SIG-M5 (cell line): ENCODE measurements at places on chromosomes 7 and 10.

GRCh38 chr10:110446954-110447608 is 50.6 kb upstream of the DUSP5 start:
- DNase-seq = no peak

DNA sequence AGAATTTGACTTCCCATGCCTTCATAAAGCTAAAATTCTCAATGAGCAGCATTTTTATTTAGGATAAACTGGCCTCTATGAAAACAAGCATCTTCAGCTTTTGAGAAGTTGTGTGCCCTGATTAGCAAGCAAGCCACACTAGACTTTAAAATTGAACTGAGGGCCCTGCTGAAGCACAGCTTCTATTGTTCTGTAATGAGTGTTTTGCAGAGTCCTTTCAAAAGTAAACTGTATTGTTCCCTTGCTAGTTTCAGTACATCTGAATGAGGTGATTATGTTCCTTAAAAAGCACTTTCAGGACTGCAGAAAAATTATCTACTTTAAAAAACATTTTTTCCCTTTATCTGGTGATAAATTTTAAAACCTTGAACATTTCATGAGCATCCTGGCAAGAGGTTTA is 113.3 kb upstream of the PRPS1L1 start:
- no peak for DNase-seq

- DNase-seq = no peak
These were observed 103.2 kb upstream of the CYP26C1 start for GRCh38 chr10:92957223-92958010.

GRCh38 chr10:52540479-52540984 is 226.5 kb downstream of the DKK1 start:
- no peak for DNase-seq

- DNase-seq = no peak
These were observed 54.4 kb downstream of the ITGB8 start for GRCh38 chr7:20385126-20385525.

GRCh38 chr7:40175725-40176510 is 41.1 kb downstream of the SUGCT start:
- no peak for DNase-seq

GRCh38 chr10:13719425-13719824 is 132.7 kb downstream of the PRPF18 start:
- no peak for DNase-seq

- no peak for DNase-seq
These were observed 239.3 kb downstream of the AUTS2 start for GRCh38 chr7:69837387-69838068.

GRCh38 chr7:139180700-139181311 is 50.2 kb upstream of the UBN2 start:
- DNase-seq = no peak

DNA sequence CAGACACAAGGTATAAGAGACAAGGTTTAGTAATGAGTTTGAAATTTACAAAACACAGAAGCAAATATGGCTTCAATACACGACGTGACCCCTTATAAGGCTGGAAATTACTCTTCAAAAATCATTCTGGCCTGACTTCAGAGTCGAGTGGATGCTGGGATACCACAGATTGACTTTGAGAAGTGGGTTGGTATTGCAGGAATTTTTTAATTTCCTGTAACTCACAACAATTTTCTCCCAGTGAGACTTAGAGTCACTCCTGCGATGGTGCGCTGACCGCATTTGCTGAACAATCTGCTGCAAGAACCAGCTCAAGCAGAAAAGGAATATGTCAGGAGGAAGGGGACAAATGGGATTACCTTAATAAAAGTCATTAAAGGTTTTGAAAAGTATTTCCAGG is 132.1 kb downstream of the EMX2 start:
- no peak for DNase-seq

- no peak for DNase-seq
These were observed 12.7 kb downstream of the PTPRE start for GRCh38 chr10:127919418-127920271.

DNA sequence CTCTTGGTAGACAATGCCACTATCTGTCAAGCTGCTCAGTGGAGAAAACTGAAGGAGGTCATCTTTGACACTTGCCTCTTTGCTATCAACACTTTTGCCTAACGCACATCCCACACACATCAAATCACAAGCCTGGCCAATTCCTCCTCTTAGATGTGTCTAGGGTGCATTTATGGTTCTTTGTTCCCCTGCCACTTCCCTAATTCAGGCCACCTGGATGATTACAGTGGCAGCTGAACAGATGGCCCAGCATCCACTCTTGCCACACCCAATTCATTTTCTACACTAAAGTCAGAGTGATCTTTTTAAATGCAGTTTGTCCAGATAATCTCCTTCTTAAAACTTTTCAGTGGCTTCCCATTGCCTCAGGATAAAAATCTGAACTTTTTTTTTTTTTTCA is 58.6 kb downstream of the LAMB4 start:
- no peak for DNase-seq

DNA sequence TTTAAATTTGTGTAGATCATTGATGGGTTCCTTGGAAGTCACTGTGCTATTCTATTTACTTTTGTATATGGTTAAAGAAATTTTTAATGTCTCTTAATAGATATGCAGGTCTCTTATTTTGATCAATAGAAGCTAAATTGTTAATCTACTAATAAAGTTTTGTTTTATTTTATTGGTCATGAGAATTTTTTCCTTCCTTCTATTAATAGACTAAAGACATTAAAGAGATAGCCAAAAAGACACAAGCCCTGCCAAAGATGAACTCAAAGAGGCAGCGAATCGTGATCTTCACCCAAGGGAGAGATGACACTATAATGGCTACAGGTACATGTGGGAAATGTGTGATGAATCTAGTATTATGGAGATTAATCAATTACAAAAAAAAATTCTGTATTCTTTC is 226.2 kb upstream of the KAT6B start:
- DNase-seq = no peak

DNA sequence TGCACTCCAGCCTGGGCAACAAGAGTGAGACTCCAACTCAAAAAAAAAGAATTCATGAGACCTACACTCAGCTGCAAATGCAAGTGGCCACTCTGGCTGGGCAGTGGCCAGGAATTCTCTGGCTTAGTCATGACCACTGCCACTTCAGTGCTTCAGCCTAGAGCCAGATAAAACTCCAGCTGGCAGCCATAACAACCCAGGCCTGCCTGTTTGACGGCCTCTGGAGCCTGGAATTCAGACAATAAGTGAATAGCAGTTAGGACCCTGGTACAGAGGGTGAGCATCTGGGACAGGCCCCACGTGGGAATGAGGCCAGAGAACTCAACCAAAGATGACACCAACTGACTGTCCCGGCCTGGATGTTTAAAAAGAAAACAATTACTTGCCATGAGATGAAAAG is 18.9 kb downstream of the RCC1L start:
- no peak for DNase-seq

GRCh38 chr7:49563693-49564378 is 209.6 kb upstream of the VWC2 start:
- DNase-seq = no peak
